ENCODE measurements at places on chromosomes 12 and 14. TPM values are rescaled to one million over a fixed set of nuclear protein-coding genes. Genes with fewer than 3 reads are reported as not detected.

The VWF gene
- total RNA-seq, result 21.1 TPM

The NTN4 gene
- total RNA-seq, result 5.0 TPM

GRCh38 chr12:110046451-110047187 is 1.7 kb downstream of the C12orf76 start:
- H3K27ac ChIP-seq, result no peak overlapping the region
- no peaks in the 10 kb centered on the region for H3K27me3 ChIP-seq
- no peak overlapping the region for H3K4me3 ChIP-seq

GRCh38 chr12:121050725-121051124 is 11.7 kb upstream of the OASL start:
- H3K27ac ChIP-seq, result no peak overlapping the region
- H3K27me3 ChIP-seq, result no peaks in the 10 kb centered on the region
- no peak overlapping the region for H3K4me3 ChIP-seq
- H3K36me3 ChIP-seq, result no peaks in the 10 kb centered on the region
- no peak for DNase-seq

DNA sequence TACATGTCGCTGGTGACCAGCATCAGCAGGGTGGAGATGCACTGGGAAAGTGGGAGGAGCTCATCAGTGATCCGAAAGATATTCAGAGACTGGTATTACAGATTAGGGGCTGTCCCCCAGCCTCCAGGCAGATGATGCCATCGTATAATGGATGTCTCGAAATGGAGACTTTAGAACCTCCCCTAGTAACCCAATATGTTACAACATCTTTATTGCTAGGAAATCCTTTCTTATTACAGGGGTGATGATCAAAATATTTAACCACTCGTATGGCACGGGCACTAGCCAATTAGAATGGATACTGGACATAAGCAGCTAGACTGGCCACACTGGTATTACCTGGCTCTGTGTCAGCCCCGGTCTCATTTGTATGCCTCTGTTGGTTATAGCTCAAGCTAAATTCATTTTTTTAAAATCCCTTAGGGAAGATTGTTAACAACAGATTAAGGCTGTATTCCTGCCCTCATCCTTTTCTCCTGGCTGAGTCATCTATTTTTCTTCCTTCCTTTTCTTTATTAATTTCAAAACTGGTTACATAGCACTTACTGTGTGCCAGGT is 10.8 kb upstream of the CEBPE start:
- H3K4me1 ChIP-seq, result peaks cover 7% of the 10 kb centered on the region
- no peak for DNase-seq
- H3K27ac ChIP-seq, result peak overlapping the region; percentile 29
- H3K36me3 ChIP-seq, result peaks cover 67% of the 10 kb centered on the region
- no peaks in the 10 kb centered on the region for H3K27me3 ChIP-seq
- no peak overlapping the region for H3K4me3 ChIP-seq

- H3K27ac ChIP-seq, result no peak overlapping the region
- H3K4me3 ChIP-seq, result no peak overlapping the region
- no peaks in the 10 kb centered on the region for H3K4me1 ChIP-seq
- no peaks in the 10 kb centered on the region for H3K36me3 ChIP-seq
- no peak for DNase-seq
These were observed 208.5 kb upstream of the NEDD1 start for GRCh38 chr12:96698521-96698920.

GRCh38 chr14:55782166-55782565 is 202.2 kb downstream of the KTN1 start:
- H3K27me3 ChIP-seq, result no peaks in the 10 kb centered on the region
- no peaks in the 10 kb centered on the region for H3K36me3 ChIP-seq
- no peak for DNase-seq

DNA sequence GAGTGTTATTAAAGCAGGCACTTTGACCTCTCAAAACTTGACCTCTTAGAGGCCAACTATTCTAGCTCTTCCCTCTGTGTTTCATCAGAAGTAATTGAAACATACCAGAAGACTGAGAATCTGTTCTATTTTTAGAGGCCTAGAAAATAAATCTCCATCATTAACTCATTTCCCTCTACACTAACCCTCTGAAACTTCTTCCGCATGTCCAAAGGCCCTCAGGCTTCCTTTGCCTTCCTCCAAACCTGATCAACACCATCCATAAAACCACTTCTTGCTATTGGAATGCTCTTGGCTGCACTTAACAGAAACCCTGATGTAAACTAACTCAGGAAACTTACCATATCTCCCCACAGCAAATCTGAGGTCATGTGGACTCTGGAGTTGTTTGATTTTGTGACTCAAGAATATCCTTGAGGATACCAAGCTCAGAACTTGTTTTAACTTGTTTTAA is 196.4 kb downstream of the RPAP3 start:
- H3K27me3 ChIP-seq, result no peaks in the 10 kb centered on the region
- no peak overlapping the region for H3K27ac ChIP-seq
- no peak overlapping the region for H3K4me3 ChIP-seq

- H3K36me3 ChIP-seq, result no peaks in the 10 kb centered on the region
- H3K4me1 ChIP-seq, result no peaks in the 10 kb centered on the region
- no peaks in the 10 kb centered on the region for H3K27me3 ChIP-seq
- H3K27ac ChIP-seq, result no peak overlapping the region
- DNase-seq, result no peak
These were observed 373.0 kb downstream of the ALG10 start for GRCh38 chr12:34395056-34396005.

The SERPINA1 gene
- 3.4 TPM for total RNA-seq

- H3K4me1 ChIP-seq, result no peaks in the 10 kb centered on the region
- H3K27me3 ChIP-seq, result no peaks in the 10 kb centered on the region
- no peak overlapping the region for H3K4me3 ChIP-seq
- DNase-seq, result no peak
- H3K27ac ChIP-seq, result no peak overlapping the region
These were observed 73.8 kb downstream of the TTLL5 start for GRCh38 chr14:75734854-75735253.

The GPX2 gene
- 181 TPM for total RNA-seq

DNA sequence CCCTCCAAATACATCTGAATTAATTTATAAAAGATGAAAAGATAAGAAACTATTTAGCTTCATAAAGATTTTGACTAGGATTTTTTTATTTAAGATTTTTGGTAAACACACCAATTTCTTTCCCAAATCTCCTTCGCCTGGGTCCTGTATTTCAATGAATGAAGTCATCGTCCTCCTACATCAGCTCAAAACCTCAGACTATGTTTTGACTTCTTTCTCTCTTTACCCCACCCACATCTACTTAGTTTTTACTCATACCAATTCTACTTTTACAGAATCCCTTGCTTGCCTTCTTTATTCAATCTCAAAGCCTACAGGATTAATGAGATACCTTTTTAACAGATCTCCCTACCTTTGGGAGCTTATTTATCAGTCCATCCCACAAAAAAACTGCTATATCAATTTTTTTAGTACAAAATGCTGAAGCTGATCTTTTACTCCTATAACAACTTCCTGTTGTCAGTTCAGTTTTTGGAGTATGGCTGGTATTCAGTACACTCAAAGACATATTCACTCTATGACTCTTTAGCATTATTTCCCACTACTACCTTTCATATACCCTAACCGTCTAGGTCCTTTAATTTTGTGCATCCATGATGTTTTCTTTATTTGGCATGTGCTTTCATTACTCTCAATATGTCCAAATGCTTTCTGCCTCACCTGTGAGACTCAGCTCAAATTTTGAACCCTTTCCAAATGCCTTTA is 18.7 kb upstream of the CCDC91 start:
- H3K36me3 ChIP-seq, result no peaks in the 10 kb centered on the region
- H3K27me3 ChIP-seq, result no peaks in the 10 kb centered on the region
- no peak for DNase-seq
- H3K4me1 ChIP-seq, result no peaks in the 10 kb centered on the region

The PMCH gene
- total RNA-seq, result not detected

The FLRT2 gene
- total RNA-seq, result 4.5 TPM

- DNase-seq, result no peak
- no peaks in the 10 kb centered on the region for H3K27me3 ChIP-seq
- H3K4me1 ChIP-seq, result no peaks in the 10 kb centered on the region
- H3K36me3 ChIP-seq, result no peaks in the 10 kb centered on the region
These were observed 233.3 kb upstream of the PPFIA2 start for GRCh38 chr12:81992461-81992860.

The KRT81 gene
- not detected for total RNA-seq

- H3K4me3 ChIP-seq, result no peak overlapping the region
- no peaks in the 10 kb centered on the region for H3K27me3 ChIP-seq
- no peak overlapping the region for H3K27ac ChIP-seq
- no peak for DNase-seq
- H3K4me1 ChIP-seq, result no peaks in the 10 kb centered on the region
These were observed 382.8 kb downstream of the BCL11B start for GRCh38 chr14:98888927-98889835.

DNA sequence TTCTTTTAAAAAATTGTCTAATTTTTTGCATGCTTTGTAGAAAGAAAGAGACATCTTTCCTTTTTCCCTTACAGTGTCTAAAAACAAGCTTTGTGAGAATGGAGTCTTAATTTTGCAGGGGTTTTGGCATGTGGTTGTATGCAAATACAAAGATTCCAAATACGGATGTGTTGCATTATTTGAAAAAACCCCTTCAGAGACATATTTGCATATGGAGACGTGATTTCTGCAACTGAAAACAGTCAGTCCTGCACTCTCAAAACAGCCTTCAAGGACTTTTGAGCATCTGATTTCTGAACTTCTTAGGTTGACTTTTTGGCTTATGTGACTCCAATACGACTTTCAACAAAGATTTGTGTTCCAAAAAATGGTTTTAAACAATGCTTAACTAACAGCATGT is 7.8 kb downstream of the IRAK3 start:
- no peaks in the 10 kb centered on the region for H3K36me3 ChIP-seq
- H3K4me3 ChIP-seq, result no peak overlapping the region
- no peaks in the 10 kb centered on the region for H3K27me3 ChIP-seq
- H3K27ac ChIP-seq, result no peak overlapping the region
- DNase-seq, result no peak

The RIC8B gene
- total RNA-seq, result 6.7 TPM
